ENCODE measurements at places on chromosomes 6 and 20.

DNA sequence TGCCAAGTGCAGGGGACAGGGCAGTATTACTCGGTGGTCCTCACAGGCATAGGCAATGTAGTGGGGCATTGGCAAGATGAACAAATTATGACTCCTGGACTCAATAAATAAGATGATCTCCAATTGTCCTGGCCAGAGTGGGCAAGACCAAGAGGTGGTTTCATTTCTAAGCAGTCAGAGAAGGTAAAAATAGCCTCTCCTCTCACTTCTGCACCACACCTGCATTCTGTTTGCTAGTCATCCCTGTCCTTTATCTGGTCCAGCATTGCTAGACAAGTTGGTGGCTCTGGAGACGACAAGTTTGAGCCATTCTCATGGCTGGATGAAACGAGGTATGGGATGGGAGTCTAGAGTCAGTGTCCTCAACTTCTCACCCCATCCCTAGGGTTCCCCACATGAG is 83.0 kb downstream of the BANF2 start:
- DNase-seq, result no peak

GRCh38 chr6:30748851-30749540 is 4.6 kb upstream of the IER3 start:
- DNase-seq, result no peak

DNA sequence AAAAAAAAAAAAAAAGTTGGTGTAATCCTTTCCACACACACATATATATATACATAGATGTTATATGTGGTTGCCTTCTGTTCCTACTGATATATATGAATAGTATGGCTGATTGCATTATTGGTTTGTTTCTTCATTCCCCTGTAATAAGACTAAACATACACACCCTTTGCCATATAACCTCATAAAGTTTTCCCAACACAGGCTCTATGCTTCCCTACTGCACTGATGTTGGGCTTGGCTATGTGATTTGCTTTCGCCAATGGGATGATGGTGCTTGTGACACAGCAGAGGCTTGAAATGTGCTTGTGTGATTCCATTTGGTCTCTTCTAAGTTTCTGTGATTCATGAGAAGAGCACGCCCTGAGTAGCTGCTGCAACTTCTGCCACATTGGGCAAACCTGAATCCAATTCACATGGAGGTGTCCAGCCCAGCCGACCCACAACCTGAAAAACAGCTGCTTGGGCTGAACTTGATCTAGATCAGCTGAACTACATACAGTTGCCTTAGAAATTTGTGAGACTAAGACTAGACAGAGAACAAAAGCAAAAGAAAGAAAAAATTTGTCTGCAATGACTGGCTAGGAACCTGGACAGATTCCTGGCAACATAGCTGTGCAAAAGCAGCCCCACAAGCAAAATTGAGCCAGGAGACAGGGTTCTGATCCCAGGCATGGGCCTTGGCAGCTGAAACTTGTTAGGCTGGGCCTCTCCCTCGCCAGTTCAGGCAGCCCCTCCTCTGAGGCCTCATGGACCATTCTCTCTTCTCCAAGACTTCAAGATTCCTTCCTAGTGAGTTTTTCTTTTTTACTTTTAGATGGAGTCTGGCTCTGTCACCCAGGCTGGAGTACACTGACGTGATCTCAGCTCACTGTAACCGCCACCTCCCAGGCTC is 13.4 kb upstream of the TBC1D20 start:
- no peak for DNase-seq

- DNase-seq, result no peak
These were observed 220.3 kb upstream of the LAMP5 start for GRCh38 chr20:9294041-9294440.

- DNase-seq, result no peak
These were observed 149.5 kb upstream of the NEDD9 start for GRCh38 chr6:11381801-11382513.

DNA sequence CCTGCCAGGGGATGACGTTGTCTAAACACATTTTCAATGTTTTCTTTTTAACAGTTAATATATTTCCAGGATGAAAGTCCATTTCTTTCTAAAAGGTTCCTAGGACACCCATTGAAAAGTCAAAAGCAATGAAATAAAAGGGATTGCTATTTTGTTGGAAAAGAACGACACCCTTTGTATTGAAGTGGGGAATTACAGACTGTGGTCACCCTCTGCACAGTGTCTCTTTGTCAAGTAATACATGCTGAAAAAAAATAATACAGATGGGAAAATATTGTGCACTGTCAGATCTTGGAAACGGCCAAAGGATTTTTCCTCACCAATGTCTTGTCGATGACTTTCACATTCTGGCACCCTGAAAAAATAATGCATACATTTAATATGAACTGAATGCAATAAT is 56.9 kb downstream of the HAO1 start:
- DNase-seq, result no peak

- no peak for DNase-seq
These were observed 243.6 kb downstream of the TTLL2 start for GRCh38 chr6:167568407-167569024.

DNA sequence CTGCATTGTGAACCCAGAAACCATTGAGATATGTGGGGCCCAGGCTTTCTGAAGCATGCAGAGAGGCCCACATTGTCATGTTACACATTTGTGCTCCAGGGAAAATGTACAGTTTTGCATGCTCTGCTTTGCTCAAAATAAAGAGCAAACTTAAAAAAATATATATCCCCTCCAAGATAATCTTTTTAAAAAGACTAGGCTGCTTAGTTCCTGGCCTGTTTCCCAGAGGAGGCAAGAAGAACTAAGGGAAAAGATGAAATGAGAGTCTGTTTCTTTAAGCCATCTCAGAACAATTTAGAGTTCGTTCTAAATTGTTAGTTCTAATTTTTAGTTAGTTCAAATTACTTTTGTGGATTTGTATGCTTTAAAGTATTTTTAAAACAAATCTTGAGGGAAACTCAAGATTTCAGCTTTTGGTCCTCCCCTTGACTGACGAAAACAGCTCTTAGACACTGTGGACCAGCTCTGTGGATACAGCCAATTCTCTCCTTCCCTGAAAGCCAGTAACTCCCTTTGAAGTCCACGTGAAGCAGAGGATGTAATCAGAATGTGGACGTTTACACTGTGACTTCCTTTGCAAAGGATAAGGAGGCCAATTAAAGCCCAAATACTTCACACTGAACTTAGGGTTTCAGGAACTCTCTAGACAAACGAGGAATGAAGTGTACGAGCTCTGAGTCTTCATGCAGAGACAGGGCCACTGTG is 84.7 kb downstream of the CD164 start:
- DNase-seq, result no peak

DNA sequence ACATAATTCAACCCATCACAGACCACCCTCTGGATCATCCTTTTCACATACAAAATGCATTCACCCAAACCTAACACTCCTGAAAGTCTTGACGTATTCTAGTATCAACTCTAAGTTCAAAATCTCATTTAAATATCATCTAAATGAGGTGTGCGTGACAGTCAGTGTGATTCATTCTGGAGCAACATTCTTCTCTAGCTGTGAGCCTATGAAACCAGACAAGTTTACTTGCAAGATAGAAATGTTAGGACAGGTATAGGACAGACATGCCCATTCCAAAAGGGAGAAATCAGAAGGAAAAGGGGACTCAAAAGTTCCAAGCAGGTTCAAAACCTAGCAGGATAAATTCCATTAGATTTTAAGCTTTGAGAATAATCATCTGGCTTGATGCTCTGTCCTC is 329.7 kb downstream of the CD83 start:
- DNase-seq, result no peak

DNA sequence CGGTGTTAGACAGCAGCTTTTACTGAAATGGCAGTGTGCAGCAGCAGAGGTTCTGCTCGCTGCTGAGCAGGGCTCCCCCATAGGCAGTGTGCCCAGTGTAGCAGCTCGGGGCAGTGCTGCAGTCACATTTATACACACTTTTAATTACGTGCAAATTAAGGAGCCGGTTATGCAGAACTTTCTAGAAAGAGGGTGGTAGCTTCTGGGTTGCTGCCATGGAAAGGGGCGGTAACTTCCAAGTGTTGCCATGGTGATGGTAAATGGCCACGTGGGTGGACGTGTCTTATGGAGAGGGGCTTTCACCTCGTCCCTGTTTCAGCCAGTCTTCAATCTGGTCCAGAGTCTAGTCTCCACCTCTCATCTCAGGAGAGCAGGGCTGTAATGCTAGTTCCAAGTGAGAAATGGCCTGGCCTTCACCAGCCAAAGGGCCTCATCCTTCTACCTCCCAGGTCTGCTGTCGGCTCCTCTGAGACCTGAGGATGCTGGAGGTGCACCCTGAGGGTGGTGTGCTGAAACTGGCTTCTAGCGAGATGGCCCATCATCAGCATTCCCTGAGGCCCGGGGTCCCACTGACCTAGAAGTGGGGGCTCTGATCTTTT is 180.5 kb upstream of the PMEPA1 start:
- no peak for DNase-seq

DNA sequence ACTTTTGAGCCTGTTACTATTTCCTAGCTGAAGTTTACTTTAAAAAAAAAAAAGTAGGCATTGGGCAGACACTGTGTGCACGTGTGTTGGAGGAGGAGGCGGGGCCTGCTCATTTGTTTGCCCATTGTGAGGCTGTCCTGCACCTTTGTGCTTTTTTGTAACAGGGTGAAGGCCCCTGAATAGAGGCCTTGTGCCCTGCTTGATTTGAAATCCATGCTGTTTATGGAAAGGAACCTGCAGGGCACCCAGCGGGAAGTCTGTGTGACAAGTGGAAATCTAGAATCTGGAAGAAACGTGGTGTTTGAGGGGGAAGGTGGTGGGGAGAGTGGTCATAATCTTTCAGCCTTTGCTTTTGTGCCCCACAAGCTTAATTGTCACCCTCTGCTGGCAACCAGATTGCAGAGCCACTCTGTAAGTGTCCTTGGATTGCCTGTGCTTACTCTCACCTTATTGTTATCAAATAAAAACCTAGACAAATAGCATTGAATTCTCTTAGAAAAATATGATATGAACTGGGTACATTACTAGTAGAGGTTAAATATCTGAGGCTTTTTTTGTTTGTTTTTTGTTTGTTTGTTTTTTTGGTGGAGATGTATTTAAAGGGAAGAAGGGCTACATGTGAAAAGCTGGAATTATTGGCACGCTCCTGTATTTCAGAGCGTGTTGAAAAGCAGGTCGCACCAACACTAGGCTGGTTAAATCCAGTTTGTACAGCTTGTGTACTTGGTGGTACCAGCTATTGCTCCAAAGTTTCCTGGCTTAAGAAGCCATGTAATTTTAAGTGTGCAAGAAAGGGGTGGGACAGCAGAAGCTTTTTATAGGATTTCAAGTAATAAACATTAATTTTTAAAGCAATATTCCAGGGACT is 156.3 kb downstream of the ARID1B start:
- peak; percentile 94 for DNase-seq

- DNase-seq, result no peak
These were observed 148.4 kb upstream of the BMP5 start for GRCh38 chr6:56023829-56024228.

DNA sequence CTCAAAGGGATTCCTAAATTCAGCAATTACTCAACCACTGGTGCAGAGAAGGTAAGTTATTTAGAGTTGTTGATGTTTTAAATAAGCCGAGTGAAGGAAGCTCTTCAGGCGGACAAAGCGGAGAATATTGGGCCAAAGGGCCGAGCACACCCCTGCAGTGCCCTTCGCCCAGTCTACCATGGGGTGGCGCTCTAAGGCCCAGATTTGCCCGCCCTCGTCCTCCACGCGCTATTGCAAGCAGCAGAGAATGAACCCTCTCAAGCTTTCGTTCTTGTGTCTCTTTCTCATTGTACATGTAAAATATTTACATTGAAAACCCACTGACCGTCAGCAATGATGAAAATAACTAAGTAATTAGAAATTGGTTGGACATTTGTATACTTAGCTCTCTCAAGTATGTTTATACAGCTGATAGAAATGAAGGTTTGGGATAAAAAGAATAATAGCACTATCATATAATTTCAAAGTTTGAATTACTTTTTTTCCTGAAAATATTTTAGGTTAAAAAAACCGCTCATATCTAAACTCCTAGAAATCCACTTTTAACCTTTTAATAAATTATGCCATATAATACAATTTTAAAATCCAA is 195.0 kb upstream of the CEP162 start:
- no peak for DNase-seq

DNA sequence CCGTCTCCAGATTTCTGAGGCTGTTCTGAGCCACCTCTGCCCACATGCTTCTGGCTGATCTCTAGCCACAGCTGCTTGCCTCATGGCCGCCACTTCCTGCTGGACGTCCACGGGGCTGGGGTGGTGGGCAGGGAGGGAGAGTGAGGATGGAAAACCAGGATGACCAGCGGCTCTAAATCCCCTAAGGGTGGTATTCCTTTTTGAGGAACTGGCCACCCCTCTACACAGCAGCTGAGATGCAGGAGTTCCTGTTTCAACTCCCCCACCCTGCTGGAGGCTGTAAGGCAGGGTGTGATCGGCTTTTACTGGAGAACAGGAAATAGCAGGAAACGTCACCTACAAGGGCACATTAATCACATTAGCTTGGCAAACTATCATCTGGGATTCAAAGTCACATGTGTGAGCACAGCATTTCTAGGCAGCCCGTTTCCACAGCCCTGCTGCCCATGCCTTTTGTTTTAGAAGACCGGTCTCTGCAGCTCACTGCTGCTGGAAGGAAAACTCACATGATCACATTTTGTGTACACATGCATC is 181.6 kb upstream of the ECI2 start:
- DNase-seq, result no peak

GRCh38 chr6:34459899-34460593 is 5.8 kb upstream of the PACSIN1 start:
- DNase-seq, result no peak

DNA sequence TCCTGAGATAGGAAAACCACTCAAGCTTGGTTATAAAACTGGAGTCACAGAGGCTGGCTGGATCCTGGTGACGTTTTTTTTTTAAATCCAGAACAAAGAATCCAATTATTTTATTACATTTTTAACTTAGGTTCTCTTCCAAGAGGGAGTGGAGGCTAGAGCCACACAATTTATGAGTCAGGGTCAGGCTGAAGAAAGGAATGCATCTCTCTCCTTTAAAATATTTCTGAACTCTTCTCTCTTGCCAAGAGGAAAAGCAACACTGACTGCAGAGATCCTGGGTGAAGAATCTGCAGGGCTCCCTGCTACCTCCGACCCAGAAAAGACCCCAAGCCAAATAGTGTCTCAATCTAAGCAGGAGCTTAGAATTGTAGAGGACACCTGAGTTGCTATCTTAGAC is 88.5 kb upstream of the SSTR4 start:
- no peak for DNase-seq

- DNase-seq, result no peak
These were observed 46.2 kb downstream of the PROKR2 start for GRCh38 chr20:5270603-5271002.

Data from NCI-H1417 treated with DMSO at 0.1 percent for 48 hours (cell line).